Thoracic aorta (tissue), 2 donors: ENCODE measurements at places on chromosomes 3 and 15. TPM values are rescaled to one million over a fixed set of nuclear protein-coding genes. Genes with fewer than 3 reads are reported as not detected.
A peak's percentile ranks its signal among the peaks of the same experiment; 100 is the strongest.

Gene MOBP
- total RNA-seq: not detected

Gene ERICH6
- not detected for total RNA-seq

DNA sequence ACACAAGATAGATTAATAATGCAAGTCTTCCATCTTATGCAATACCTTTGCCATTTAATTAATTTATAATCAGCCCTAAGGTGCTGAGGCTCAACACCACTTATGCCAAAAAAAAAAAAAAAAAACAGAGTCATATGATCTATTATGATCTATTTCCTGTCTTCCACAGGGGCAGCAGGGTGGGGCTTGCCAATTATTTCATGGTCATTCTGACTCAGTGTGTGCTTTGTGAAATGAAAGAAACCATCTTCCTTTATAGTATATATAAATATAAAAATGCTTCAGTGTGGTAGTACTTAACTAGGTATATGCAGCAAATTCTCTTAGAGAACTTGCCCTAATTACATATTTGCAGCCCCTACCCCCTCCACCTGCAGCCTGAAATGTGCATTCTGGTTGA, 7.2 kb upstream of the RARB start:
- no peaks in the 10 kb centered on the region for H3K36me3 ChIP-seq
- no peak overlapping the region for H3K4me3 ChIP-seq
- DNase-seq: no peak
- peaks cover 3% of the 10 kb centered on the region for H3K4me1 ChIP-seq
- H3K27ac ChIP-seq: no peak overlapping the region

GRCh38 chr3:43883729-43884396, 193.1 kb downstream of the ABHD5 start:
- peak overlapping the region; percentile 61 for H3K27ac ChIP-seq
- H3K4me1 ChIP-seq: peaks cover 50% of the 10 kb centered on the region
- H3K4me3 ChIP-seq: no peak overlapping the region
- DNase-seq: no peak

- H3K27me3 ChIP-seq: no peaks in the 10 kb centered on the region
- no peak for DNase-seq
- peak overlapping the region; percentile 14 for H3K4me3 ChIP-seq
- peaks cover 99% of the 10 kb centered on the region for H3K4me1 ChIP-seq
Measured at GRCh38 chr3:8519156-8519555, 17.5 kb downstream of the LMCD1 start.

- H3K36me3 ChIP-seq: no peaks in the 10 kb centered on the region
- H3K4me3 ChIP-seq: no peak overlapping the region
- no peak overlapping the region for H3K27ac ChIP-seq
- no peak for DNase-seq
- H3K27me3 ChIP-seq: no peaks in the 10 kb centered on the region
Measured at GRCh38 chr3:183299976-183300375, 46.9 kb downstream of the B3GNT5 start.

DNA sequence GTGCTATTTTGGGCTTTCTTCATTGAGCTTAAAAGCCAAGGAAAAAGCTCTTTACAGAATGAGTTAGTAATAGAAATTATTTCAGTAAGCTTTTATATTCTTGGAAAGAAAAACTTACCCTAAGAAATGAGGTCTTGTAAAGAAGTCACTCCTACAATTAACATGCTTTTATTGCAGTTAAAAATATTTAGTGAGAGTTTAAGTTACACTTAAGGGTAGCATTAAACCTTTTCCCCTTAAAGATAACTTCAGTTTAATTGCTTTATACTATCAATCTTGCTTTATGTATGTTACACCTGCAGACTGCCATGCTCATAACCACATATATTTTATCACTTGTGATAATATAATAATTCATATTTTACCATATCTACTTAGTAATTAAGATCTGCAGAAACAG, 426.2 kb downstream of the PLCL2 start:
- H3K27ac ChIP-seq: no peak overlapping the region
- H3K4me3 ChIP-seq: no peak overlapping the region
- H3K27me3 ChIP-seq: no peaks in the 10 kb centered on the region

- H3K36me3 ChIP-seq: peaks cover 55% of the 10 kb centered on the region
- DNase-seq: no peak
- H3K27me3 ChIP-seq: no peaks in the 10 kb centered on the region
- no peak overlapping the region for H3K4me3 ChIP-seq
- H3K4me1 ChIP-seq: peaks cover 42% of the 10 kb centered on the region
Measured at GRCh38 chr15:78004919-78005634, 72.4 kb downstream of the TBC1D2B start.

DNA sequence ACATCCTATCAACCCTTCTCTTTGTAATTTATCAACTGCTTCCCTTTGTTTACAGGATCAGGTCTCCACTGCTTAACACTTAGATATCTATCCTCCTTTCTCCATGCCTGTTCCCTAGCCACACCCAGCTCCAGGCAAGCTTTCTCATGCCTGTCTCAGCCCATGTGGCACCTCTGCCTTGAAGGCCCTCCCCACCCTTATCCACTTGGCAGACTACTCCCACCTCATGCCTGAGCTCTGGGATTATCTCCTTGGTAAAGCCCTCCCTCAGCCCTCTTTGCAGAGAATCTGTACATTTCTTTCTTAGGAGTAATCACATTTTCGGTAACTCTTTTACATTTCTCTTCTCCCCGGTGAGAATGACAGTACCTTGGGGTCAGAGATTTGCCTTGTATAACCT, 96.0 kb downstream of the ATP1B3 start:
- DNase-seq: no peak
- no peaks in the 10 kb centered on the region for H3K27me3 ChIP-seq
- no peak overlapping the region for H3K27ac ChIP-seq
- no peak overlapping the region for H3K4me3 ChIP-seq
- H3K36me3 ChIP-seq: no peaks in the 10 kb centered on the region

- peak within 1 kb of the TSS; percentile 66 for H3K4me3 ChIP-seq
- H3K27ac ChIP-seq: no peak within 1 kb of the TSS
- DNase-seq: no peak
- no peaks in the 10 kb centered on the region for H3K27me3 ChIP-seq
- no peaks in the 10 kb centered on the region for H3K36me3 ChIP-seq
Measured at GRCh38 chr3:115623044-115623868, at the start of gene GAP43. TSS of gene GAP43 (plus strand) at chr3:115623510. CDS start at chr3:115623690, 180 bp downstream.

- H3K36me3 ChIP-seq: no peaks in the 10 kb centered on the region
- no peaks in the 10 kb centered on the region for H3K27me3 ChIP-seq
- no peaks in the 10 kb centered on the region for H3K4me1 ChIP-seq
- H3K27ac ChIP-seq: no peak overlapping the region
- no peak for DNase-seq
- H3K4me3 ChIP-seq: no peak overlapping the region
Measured at GRCh38 chr15:39448409-39448808, 132.5 kb upstream of the THBS1 start.
